ENCODE measurements at places on chromosomes 4 and X.

DNA sequence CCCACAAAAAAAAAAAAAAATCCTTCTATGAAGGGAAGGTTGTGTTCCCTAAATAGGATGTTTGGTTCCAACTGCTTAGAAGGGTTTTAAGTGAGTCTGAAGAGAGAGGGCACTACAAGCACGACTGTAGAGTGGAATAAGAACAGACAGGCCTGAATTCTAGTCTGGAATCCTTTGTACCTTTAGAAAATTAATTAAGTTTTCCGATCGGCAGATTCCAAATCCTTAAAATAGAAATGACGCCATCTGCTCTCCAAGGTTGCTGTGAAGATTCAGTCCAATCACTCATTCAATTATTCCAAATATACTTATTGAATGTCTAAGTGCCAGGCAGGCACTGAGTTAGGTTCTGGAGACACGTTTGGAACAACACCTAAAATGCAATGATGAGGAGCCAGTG, 3.8 kb downstream of the HS3ST1 start:
- DNase-seq, result no peak

DNA sequence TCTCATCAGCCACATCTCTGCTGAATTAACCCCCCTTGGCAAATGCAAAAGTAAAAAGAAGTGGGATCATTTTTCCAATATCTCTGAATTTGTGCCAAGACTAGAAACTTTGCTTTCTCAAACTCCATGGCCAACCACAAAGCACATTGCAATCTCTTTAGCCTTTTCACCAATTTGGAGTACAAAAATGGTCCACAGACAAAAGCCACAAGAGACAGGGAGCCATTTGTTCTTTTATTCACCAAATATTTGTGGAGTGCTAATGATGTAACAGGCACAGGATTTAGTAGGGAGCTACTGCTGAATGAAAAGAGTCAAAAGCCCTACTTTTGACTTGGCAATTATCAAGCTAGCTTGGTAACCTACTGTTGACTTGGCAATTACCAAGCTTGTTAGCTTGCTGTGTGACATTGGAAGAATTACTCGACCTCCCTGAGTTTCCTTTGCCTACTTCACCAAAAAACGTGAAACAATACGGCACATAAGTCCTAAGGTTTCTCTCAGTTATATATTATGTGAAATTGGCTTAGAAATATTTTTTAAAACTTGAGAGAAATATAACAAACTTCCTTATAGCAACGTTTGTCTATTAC, 97.1 kb upstream of the KLF3 start:
- DNase-seq, result no peak

GRCh38 chrX:10781847-10782530, 161.6 kb upstream of the MID1 start:
- no peak for DNase-seq

DNA sequence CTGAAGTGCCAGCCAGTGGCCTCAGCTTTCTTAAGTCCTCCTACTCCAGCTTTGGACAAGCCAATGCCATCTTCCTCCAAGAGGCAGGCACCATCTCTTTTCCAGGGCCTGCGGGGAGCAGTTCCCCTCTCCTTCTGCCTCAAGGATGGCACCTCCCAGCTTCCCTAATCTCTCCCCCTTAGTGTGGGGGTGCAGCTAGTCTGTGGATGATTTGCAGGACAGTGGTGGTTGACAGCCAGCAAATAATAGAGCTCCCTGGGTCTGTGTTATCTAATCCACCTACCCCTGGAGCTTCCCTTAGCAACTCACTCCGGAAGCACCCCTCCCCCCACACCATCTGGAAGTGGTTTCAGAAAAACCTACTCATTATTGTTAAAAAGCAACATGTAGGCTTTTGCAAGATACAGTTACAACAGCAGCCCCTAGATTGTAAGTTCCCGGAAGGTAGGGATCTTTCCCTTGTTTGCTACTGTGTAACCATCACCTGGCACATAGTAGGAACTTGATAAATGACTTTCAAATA, 247.1 kb downstream of the BCOR start:
- no peak for DNase-seq

DNA sequence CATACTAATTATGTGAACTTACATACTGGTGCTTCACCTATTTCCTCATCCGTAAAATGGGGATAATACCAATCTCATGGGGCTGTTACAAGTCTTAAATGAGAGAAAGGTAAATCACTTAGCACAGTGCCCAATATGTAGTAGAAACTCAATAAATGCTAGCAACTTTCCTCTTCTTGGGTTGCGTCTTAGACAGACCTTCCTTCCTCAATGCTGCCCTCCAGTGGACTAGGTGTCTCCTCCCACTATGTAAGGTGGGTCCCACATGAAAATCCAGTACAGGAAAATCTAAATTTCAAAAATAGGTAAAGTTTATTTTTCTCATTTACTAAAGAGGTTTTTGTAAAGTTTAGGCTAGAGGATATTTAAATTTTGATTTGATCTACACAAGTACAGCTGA, 20.6 kb downstream of the ZDHHC9 start:
- no peak for DNase-seq

DNA sequence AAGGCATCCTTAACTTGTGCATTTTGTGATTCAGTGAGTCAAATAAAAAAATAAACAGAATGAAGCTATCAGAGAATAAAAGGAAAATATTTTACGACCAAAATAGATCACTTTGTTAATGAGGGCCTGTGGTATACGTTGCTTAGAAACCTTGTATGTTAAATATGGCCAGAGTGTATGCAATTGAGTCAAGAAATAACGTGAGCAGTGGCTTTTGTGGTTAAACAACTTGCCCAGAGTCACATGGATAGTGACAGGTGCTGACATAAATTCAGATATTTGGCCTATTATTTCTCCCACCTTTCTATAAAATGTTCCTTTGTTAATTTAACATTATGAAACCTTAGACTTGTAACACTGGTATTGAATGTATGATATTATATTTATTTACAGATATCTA, 393.4 kb downstream of the PABPC4L start:
- no peak for DNase-seq

GRCh38 chrX:26845056-26845455, 618.1 kb downstream of the PPP4R3C start:
- DNase-seq, result no peak

DNA sequence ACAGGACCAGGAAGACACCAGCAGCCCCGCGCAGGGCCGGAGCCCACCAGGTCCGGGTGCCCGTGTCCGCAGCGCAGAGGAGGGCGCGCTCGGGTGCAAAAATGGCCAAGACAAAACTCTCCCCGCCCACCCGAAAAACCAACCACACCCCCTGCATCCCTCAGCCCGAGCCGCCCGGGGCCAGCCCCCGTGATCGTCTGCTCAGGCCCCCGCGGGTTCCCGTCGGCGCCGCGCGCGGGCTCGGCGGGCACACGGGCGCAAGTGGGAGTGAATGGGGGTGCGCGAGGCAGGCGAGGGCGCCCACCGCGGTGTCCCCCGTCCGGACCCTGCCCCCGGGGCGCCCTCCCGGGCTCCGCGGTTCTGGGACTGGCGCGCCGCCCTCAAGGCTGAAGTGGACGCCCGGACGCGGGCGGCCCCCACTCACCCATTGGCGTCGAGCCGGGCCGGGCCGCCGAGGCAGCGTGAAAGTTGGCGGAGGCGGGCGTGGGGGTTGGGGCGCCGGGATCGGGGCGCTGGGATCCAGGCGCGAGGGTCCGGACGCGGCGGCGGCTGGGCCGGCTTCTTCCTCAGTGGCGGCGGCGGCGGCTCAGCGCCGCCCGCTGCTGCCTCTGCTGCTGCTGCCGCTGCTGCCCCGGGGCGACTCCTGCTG, 393 bp downstream of the SH3KBP1 start:
- no peak for DNase-seq

GRCh38 chr4:154406018-154406795, 85.4 kb downstream of the DCHS2 start:
- DNase-seq, result no peak

- DNase-seq, result no peak
These were observed 282.5 kb upstream of the PCDH10 start for GRCh38 chr4:132866616-132867015.

DNA sequence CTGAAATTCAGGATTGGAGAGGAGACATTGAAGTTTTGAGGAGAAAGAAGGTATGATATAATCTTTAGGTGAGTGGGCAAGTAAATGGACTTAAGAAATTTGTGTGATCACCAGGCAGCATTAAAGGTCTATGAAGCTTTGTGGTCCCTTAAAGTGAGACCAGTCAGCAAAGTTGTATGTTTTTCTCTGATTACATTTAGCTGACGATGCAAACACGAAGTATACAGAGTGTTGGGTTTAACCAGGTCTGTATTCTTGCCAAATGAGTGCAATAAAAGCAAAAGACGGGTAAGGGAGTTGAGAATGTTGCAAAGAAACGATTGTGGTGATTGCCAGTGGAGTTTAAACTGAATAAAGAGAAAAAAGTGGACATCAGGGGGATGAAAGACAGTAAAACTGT, 11.6 kb upstream of the YIPF6 start:
- no peak for DNase-seq

DNA sequence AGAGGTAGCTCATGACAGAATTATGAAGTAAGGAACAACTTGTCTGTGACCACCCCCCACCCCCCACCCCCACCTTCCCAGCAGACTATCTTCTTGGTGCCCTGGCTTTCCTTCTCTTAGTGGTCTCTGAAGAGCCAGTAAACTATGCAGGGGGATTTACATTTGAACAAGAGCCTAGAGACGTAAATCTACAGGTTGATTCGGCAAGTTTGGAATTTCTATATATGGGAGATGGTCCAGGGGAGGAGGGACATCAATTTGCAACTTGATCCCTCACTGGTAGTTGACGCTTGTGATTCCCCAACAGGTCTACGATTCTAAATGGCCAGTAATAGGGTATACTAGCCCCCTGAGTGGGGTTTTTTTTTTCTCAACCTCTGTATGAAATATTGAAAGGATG, 36.7 kb downstream of the IL13RA1 start:
- DNase-seq, result no peak

DNA sequence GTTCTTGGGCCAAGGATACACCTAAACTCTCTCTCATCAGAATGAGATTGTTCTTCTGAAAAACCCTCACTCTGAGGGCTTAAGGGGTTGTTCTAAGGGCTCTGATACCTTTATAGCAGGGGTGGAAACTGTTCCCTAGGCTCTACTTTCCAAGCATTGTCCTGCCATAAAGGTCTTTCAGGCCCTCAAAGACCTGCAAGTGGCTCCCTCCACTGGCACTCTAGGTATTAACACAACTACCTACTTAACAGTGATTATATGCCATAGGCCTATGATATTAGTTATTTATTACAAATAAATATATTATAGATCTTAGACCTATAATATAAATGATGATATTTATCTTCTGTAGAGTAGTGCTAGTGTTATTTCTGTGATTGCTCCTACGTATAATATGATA, 473.7 kb upstream of the RPS6KA3 start:
- no peak for DNase-seq

- no peak for DNase-seq
These were observed 539.1 kb upstream of the MAGEB18 start for GRCh38 chrX:25599061-25599460.
